NCI-H1930 (cell line): ENCODE measurements at places on chromosomes 4 and X.

- no peak for DNase-seq
These were observed 52.6 kb downstream of the CASK start for GRCh38 chrX:41870719-41871151.

- no peak for DNase-seq
These were observed 180.0 kb downstream of the DHRSX start for GRCh38 chrX:2320580-2321327.

GRCh38 chr4:184097241-184097605, 120.5 kb downstream of the ENPP6 start:
- peak; percentile 29 for DNase-seq

- DNase-seq, result no peak
These were observed 29.3 kb downstream of the FAM199X start for GRCh38 chrX:104195489-104196084.

DNA sequence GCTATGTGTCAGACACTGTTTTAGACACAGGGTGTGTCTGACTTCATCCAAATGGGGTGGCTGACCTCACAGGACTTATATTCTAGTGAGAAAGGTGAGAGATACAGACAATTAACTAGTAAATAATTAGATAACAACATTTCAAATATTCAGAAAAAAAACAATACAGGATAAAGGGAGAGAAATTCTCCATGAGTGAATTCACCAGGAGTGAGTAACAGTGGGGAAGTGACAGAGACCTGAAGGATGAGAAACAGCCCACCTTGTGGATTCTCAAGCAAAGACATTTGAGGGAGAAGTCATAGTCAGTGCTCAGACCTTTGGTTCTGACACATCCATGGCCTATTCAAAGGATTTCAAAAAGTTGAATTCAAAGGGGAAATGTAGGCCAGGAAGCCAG, 627.9 kb downstream of the IQCM start:
- no peak for DNase-seq

DNA sequence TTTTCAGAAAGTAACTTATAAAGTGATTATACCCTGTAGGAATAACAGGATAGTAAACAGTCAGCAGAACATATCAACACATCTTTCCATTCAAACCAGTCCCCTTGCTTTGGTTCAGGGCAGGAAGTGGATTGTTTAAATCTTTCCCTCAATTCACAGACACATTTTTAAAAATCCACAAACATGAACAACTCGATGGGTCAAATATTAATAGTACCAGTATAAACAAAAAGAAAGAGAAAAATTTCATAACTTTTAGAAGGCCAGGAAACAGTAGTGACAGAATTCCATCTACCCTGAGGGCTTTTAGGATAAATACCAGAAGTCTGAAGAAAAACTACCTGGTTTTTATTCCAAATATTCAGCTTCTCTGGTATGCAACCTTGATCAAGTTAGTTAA, 1072.8 kb upstream of the PABPC4L start:
- no peak for DNase-seq

GRCh38 chr4:10158333-10158942, 41.8 kb upstream of the WDR1 start:
- DNase-seq, result no peak

DNA sequence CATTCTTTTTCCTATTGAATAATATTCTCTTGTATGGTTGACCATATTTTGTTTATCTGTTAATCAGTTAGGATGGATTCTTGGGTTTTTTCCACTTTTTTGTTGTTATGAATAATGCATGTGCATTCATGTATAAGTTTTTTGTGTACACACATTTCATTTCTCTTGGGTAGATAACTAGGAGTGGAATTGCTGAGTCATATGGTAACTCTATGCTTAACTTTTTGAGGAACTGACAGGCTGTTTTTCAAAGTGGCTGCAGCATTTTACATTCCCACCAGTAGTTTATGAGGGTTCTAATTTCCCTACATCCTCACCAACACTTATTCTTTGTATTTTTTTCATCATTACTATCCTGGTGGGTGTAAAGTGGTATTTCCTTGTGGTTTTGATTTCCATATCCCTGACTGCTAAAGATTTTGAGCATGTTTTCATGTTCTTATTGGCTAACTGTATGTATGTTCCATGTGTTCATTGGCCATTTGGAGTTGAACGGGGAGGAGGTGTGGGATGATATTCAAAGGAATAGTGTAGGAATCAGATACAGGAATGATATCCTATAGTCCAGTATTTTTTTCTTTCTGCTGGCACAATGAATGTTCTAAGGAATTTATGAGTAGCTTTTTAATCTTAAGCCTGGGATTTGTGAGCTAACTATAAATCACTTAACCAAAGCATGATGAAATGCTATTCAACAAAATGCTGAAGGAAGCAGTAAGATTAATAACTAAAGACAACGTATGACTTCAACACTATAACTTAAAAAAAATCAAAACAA, 114.3 kb downstream of the AMELX start:
- DNase-seq, result no peak

- DNase-seq, result no peak
These were observed 66.1 kb downstream of the NR3C2 start for GRCh38 chr4:148376151-148376550.

GRCh38 chr4:99847362-99847976, 30.8 kb downstream of the DAPP1 start:
- DNase-seq, result no peak

GRCh38 chrX:40061871-40062524, 35.8 kb downstream of the BCOR start:
- DNase-seq, result no peak

GRCh38 chr4:177761692-177762091, 319.5 kb upstream of the AGA start:
- DNase-seq, result no peak
